ENCODE measurements at places on chromosomes 12 and 14. TPM values are rescaled to one million over a fixed set of nuclear protein-coding genes. Genes with fewer than 3 reads are reported as not detected.
A peak's percentile ranks its signal among the peaks of the same experiment; 100 is the strongest.

- no peak for DNase-seq
- no peak overlapping the region for H3K27ac ChIP-seq
- H3K36me3 ChIP-seq: no peaks in the 10 kb centered on the region
- no peaks in the 10 kb centered on the region for H3K27me3 ChIP-seq
- no peaks in the 10 kb centered on the region for H3K4me1 ChIP-seq
Measured at GRCh38 chr12:70508178-70508577, 129.1 kb downstream of the PTPRB start.

DNA sequence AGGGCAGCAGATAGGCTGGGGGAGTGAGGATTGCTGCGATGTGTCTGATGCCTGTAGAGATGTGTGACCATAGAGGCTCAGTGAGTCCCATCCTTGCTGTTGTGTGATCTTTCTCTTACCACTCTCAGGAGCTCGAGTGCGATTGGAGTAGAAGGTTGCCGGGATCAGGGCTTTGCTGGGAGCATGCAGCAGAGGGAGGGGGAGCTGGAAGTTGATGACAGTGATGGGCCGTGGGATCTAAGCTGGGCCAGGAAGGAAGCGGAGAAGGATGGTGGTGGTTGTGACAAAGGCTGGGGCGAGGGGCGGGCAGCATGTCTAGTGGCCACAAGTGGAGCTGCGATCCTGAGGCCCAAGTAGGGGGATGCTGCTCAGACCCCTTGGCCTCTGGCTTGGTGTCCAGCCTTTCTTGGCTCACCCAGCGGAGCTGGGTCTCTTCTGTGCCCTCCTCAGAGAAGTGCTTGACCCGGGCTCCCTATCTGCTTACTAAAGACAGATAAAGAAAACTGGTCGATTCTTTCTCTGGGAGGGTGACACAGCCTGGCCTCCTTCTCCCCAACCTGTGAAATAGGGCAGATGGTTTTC, 66.2 kb downstream of the PRMT8 start:
- H3K27me3 ChIP-seq: no peaks in the 10 kb centered on the region
- H3K4me1 ChIP-seq: no peaks in the 10 kb centered on the region
- DNase-seq: no peak
- H3K4me3 ChIP-seq: no peak overlapping the region
- no peaks in the 10 kb centered on the region for H3K36me3 ChIP-seq

DNA sequence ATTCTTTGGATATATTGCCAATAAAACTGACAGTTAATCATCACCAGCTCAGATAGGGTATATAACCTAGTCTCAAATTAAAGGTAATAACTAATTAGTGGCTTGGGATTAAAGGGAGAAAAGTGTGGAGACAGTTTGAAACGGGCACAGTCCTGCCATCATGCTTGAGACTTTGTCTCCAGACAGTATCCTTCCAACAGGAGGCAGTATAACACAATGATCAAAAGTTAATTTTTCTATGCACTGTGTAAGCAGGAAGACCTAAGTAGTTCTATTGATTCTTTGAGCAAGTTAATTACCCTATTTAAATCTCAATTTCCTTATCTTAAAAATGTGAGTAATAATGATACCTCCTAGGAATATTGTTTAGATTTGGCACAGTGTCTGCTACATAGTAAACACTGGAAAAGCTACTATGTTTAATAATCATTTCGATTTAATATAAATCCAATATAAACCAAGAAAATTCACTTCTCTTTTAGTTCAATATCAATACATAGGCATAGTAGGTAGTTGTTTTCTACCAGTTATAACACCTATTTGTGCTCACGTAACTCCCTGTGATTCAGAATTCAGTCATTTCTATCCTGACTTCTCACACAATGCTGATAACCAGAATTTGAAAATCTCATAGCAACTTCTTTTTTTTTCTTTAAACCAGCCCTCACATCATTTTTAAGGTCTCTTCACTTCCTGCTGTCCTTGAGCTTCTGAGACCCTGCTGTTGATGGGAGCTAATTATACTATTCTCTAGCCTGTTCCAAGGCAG, 53.7 kb downstream of the GALNT4 start:
- DNase-seq: no peak
- H3K27ac ChIP-seq: no peak overlapping the region
- no peaks in the 10 kb centered on the region for H3K4me1 ChIP-seq
- no peaks in the 10 kb centered on the region for H3K27me3 ChIP-seq
- H3K36me3 ChIP-seq: no peaks in the 10 kb centered on the region

DNA sequence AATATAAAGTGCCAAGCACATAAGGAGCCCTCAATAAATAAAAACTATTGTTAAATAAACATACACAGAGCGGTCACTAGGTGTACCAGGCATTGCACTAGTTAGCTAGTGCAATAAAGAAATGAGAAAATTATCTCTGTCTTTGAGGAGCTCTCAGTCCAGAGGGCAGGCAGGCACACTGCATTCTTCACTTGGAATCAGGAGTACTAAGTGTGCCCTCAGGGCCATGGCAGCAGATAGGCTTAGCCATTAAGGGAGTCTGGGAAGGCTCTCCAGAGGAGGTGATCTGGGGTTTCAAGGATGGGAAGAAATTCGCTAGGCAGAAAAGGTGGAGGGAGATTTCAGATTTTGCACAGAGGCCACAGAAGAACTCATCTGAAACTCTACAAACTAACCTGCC, 9.1 kb downstream of the ABCD4 start:
- H3K4me1 ChIP-seq: no peaks in the 10 kb centered on the region
- no peak overlapping the region for H3K27ac ChIP-seq
- H3K36me3 ChIP-seq: no peaks in the 10 kb centered on the region
- no peaks in the 10 kb centered on the region for H3K27me3 ChIP-seq
- DNase-seq: no peak

DNA sequence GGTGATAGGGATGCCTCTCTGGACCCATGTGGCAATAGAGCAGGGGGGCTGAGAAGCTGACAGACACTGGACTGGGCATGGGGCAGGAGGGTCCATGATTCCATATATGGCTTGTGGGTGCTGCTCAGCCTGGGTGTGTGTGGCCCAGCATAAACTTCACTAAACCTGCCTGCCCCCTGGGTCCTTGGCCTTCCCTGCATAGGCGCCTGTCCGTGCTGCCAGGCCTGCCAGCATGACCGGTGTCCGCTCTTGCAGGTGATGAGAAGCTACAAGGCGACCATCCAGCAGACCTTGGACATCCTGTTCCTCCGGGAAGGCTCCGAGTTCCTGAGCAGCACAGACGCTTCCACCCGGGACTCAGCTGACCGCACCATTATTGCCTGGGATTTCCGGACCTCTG, 61.6 kb downstream of the BEGAIN start:
- peaks cover 4% of the 10 kb centered on the region for H3K36me3 ChIP-seq
- H3K4me1 ChIP-seq: no peaks in the 10 kb centered on the region
- H3K4me3 ChIP-seq: no peak overlapping the region
- DNase-seq: no peak
- no peak overlapping the region for H3K27ac ChIP-seq
- H3K27me3 ChIP-seq: no peaks in the 10 kb centered on the region

GRCh38 chr12:47912556-47912955, 7.8 kb upstream of the VDR start:
- no peak for DNase-seq
- H3K4me3 ChIP-seq: no peak overlapping the region
- no peaks in the 10 kb centered on the region for H3K36me3 ChIP-seq

DNA sequence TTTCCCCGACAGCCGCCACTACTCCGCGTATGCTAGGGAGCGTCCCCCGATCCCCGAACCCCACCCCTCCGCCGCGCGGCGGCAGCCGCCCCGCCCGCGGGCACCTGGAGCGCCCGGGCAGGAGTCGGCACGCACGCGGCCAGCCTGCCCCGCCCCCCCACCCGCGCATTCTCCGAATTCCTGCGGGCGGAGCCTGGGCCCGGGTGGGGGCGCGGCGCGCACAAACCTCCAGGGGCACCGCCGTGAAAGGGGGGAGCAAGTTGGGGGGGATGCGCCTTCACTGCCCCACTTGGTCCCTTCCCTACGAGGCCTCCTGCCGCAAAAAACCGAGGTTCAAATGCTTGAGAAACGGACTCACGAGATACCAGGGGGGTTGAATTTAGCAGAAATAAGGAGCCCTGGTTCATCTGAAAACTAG, 1.7 kb downstream of the AJUBA start:
- peak overlapping the region; percentile 90 for H3K27ac ChIP-seq
- peak; percentile 73 for DNase-seq
- peak overlapping the region; percentile 89 for H3K4me3 ChIP-seq
- peaks cover 24% of the 10 kb centered on the region for H3K4me1 ChIP-seq
- no peaks in the 10 kb centered on the region for H3K36me3 ChIP-seq
- no peaks in the 10 kb centered on the region for H3K27me3 ChIP-seq

DNA sequence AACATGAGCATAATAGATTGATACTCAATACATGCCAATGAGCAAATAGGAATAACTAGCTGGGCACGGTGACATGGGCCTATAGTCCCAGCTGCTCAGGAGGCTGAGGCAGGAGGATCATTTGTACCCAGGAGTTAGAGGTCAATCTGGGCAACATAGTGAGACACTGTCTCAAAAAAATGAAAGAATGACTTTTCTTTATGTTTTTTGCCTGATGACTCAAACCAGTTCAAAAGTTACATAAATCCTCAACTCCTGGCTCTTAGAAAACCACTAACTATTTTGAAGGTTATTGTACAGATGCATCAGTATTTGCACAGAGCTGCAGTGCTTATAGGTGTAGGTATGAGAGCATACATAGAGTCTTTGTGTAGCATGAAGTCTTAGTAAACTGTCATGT, 219.2 kb upstream of the RGS6 start:
- no peak for DNase-seq
- H3K4me3 ChIP-seq: no peak overlapping the region
- H3K27me3 ChIP-seq: no peaks in the 10 kb centered on the region
- no peaks in the 10 kb centered on the region for H3K4me1 ChIP-seq

- no peaks in the 10 kb centered on the region for H3K36me3 ChIP-seq
- H3K4me3 ChIP-seq: no peak overlapping the region
- H3K4me1 ChIP-seq: no peaks in the 10 kb centered on the region
Measured at GRCh38 chr12:103279444-103279843, 216.3 kb downstream of the C12orf42 start.

DNA sequence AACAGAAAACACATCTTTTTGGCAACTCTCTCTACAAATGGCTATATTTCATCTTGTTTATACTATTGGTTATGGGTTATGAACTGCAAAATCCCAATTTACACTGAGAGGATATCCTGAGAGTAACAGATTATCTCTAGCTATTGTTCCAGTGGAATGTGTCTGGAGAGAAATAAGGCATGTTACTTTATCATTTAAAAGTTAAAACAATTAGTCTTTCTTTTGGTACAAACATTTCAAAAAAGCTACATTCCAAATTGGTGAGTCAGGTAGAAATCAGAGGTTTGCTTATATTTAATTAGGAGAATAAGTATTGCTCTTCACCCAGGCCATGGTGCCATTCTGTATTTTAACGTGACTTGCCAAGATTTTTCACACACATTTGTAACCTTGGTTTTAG, 411.6 kb downstream of the CCER1 start:
- H3K27me3 ChIP-seq: no peaks in the 10 kb centered on the region
- H3K4me3 ChIP-seq: no peak overlapping the region
- H3K4me1 ChIP-seq: no peaks in the 10 kb centered on the region
- H3K27ac ChIP-seq: no peak overlapping the region

GRCh38 chr12:69834147-69834546, 9.1 kb downstream of the MYRFL start:
- no peaks in the 10 kb centered on the region for H3K4me1 ChIP-seq
- no peaks in the 10 kb centered on the region for H3K36me3 ChIP-seq
- H3K27ac ChIP-seq: no peak overlapping the region
- no peak overlapping the region for H3K4me3 ChIP-seq

GRCh38 chr12:113471619-113472171, at the start of gene LHX5:
Gene LHX5, minus strand, starts transcription at chr12:113471871. Its CDS starts 373 bp downstream, at chr12:113471498.
- H3K4me1 ChIP-seq: peaks cover 5% of the 10 kb centered on the region
- peaks cover 100% of the 10 kb centered on the region for H3K27me3 ChIP-seq
- no peaks in the 10 kb centered on the region for H3K36me3 ChIP-seq
- no peak within 1 kb of the TSS for H3K4me3 ChIP-seq
- no peak within 1 kb of the TSS for H3K27ac ChIP-seq

GRCh38 chr12:104115587-104115975, 22.4 kb downstream of the NFYB start:
- H3K27ac ChIP-seq: peak overlapping the region; percentile 60
- no peaks in the 10 kb centered on the region for H3K36me3 ChIP-seq
- H3K4me1 ChIP-seq: no peaks in the 10 kb centered on the region
- no peak for DNase-seq
- H3K27me3 ChIP-seq: no peaks in the 10 kb centered on the region

DNA sequence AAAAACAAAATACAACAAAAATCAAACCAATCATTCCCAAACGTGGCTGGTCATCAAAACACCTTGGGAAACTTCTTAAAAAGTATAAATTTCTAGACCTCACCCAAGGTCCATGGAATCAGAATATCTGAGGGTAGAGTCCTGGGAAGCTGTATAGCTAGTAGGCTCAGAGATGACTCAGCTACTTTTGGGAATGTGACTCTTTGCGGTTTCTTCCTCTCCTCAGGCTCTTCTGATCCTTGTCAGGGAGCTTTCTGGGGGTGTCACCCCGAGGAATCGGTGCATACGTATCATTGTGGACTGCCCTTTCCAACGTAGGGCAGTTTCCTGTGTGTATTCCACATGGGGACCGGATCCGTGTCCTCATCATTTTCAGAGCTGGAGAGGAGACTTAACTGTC, 14.8 kb downstream of the JDP2 start:
- DNase-seq: no peak
- H3K27me3 ChIP-seq: no peaks in the 10 kb centered on the region
- peak overlapping the region; percentile 60 for H3K27ac ChIP-seq
- H3K4me1 ChIP-seq: no peaks in the 10 kb centered on the region

GRCh38 chr12:111201495-111202236, 167.2 kb downstream of the PHETA1 start:
- H3K4me1 ChIP-seq: no peaks in the 10 kb centered on the region
- no peak overlapping the region for H3K4me3 ChIP-seq
- no peaks in the 10 kb centered on the region for H3K36me3 ChIP-seq

DNA sequence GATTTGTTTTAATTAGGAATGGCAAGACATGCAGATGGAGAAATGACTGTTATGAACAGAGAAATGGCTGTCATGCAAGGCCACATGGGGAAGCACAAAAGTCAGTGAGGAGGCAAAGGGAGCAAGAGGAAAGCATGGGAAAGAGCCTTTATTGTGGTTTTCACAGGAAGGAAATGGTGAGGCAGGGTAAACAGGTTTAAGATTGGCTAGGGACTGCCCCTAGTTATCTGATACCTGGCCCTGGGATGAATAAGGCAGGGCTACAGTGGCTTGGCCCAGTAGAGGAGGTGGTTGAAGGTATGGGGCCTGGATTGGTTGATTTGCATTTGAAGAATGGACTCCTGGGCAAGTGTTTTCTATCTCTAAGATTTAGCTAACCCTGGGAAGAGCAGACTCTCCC, 168.7 kb upstream of the CNOT2 start:
- H3K27me3 ChIP-seq: no peaks in the 10 kb centered on the region
- no peak overlapping the region for H3K27ac ChIP-seq
- no peaks in the 10 kb centered on the region for H3K36me3 ChIP-seq
- H3K4me1 ChIP-seq: no peaks in the 10 kb centered on the region
- no peak for DNase-seq

- no peak overlapping the region for H3K27ac ChIP-seq
- no peaks in the 10 kb centered on the region for H3K27me3 ChIP-seq
- no peak for DNase-seq
Measured at GRCh38 chr14:44154874-44155273, 352.2 kb downstream of the FSCB start.

The CIT gene
- 9.5 TPM for total RNA-seq

The METTL25 gene
- 25.9 TPM for total RNA-seq

The ACOT4 gene
- 2.8 TPM for total RNA-seq

The OR6C70 gene
- not detected for total RNA-seq

The SDR9C7 gene
- not detected for total RNA-seq

The PAPLN gene
- total RNA-seq: 19.7 TPM

The NTF3 gene
- 1.3 TPM for total RNA-seq

The ST8SIA1 gene
- 2.6 TPM for total RNA-seq

The NEMF gene
- 86.9 TPM for total RNA-seq
